ENCODE measurements at places on chromosomes 4 and X. TPM values are rescaled to one million over a fixed set of nuclear protein-coding genes. Genes with fewer than 3 reads are reported as not detected.

- no peak for DNase-seq
Measured at GRCh38 chr4:175066923-175067627, 148.9 kb downstream of the ADAM29 start.

- no peak for DNase-seq
Measured at GRCh38 chr4:78520808-78521226, 30.8 kb upstream of the ANXA3 start.

Gene SCRG1
- 1.1 TPM for total RNA-seq

DNA sequence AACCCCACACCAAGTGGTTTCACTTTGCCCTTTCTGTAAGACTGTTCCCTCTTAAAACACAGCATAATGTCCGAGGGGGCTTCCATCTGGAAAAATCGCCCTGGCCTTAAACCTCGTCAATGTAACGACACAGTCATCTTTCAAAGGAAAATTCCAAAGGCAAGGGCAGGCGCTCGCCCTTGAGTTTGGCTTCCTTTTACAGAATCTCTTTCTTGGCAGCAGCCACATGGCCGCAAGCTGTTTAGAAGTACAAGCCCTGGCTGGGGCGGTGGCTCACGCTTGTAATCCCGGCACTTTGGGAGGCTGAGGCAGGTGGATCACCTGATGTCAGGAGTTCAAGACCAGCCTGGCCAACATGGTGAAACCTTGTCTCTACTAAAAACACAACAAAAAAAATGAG, 27.1 kb upstream of the GRPEL1 start:
- DNase-seq, result no peak

- no peak for DNase-seq
Measured at GRCh38 chr4:16158504-16158852, 67.8 kb downstream of the TAPT1 start.

DNA sequence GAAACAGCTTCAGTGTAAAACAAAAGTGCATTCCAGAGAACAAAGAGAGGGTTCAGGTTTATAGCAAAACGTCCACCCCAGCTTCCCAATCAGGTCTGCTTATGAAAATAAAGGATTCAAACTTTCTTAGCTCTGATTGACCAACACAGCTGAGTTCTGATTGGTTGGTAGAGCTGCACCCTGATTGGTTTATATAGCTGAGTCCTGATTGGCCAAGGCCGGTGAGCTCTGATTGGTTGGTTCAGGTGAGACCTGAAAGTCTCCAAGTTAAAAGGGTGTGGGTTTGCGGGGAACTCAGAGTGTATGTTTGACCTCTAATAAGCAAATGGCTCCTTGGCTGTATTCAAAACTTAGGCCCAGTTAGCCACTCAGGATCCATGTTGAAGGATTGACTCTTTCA, 20.9 kb downstream of the CLRN2 start:
- no peak for DNase-seq

DNA sequence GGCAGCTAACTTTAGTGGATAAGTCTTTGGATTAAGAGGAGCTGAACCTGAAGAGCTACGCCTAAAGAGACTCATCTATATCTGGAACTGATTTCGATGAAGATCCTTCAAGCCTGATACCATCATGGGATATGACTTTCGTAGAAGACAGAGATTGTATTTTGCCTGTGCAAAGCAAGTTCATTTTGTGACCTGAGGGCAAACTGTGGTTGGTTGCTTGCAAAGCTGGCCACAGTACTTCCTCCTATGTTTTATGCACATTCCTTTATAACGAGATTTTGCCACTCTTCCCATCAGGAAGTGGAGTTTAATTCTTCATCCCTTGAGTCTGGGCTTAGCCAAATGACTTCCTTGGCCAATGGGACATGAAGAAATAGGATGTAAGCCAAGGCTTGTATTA, 519.3 kb upstream of the NR3C2 start:
- DNase-seq, result no peak

Gene CITED1
- total RNA-seq, result 2.1 TPM

All from cardiac septum (tissue), 1 donor.